ENCODE measurements at places on chromosomes 4 and X.
A peak's percentile ranks its signal among the peaks of the same experiment; 100 is the strongest.

DNA sequence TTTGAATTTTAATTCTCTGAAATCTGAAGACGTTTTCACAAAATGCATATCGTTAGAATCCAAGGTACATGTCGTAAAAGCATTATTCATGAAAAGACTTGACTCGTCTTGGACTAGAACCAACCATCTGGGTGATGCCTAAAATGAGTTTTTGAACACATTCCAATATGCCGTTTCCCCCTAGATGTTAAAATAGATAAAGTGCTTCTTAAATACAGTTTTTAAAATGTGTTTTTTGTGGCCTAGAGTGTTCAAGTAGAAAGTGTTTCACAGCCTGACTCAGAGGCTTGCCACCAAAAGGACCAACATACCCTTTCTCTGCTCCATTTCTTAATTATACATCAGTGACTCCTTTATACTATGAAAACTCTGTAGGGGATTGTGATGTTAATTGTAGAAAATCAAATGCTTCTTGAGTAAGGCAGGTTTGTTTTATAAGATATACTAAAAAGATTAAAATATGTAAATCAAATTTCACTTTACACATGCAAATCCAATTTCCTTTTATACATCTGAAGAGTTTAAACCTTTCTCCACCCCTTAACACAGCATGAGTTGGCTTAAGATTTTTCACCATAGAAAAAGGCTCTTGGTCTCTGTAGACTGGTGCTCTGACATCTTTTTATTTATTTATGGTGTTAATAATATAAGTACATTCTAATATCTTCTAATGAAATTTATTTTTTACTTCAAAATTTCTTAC, 48.4 kb downstream of the PRKG2 start:
- DNase-seq: peak; percentile 74

GRCh38 chr4:38141808-38142500, 181.8 kb downstream of the PTTG2 start:
- DNase-seq: no peak

DNA sequence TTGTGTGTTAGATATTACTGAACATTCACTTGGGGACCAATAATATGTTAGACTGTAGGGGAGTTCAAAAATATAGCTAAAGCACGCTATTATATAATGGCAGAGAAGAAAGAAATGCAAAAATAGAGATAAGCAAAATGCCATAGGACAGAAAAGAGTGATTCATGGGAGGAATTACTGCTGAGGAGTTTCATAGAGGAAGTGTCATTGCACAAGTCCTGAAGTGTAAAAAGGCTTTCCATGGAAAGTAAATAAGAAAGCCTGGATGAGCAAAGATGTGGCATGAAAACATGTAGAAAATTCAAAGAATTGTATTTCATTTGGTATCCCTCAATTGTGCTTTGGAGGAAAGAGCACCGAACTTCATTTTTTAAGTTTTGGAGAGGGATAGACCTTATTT, 14.5 kb downstream of the HMGB2 start:
- no peak for DNase-seq

DNA sequence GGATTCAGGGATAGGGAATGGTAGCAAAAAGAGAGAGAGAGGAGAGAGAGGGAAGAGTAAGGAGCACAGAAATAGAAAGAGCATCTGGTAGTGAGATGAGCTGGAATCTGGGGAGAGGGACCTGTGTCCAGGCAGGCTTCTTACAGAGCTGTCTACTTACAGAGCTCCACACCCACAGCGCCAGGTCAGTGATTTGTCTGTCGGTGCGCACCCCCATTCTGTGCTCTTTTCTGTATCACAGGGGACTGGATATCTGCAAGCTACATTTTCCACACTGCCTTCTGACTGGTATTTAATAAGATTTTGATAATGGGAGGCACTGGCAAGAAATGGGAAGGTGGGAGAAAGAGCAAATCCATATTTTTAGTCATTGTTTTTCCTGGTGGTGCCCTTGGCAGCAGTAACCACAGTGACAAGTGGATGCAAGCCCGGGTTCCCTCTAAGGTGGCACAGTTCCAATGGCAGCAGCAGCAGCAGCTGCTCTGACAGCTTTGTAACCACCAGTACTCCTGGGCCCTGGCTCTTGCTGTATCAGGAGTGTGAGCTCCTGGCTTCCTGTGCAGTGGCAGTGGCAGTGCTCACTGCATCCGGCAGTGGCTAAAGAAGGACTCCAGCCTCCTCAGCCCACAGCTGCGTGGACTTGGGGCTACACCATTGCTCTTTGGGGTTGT, 300.5 kb downstream of the TRIML1 start:
- DNase-seq: no peak

DNA sequence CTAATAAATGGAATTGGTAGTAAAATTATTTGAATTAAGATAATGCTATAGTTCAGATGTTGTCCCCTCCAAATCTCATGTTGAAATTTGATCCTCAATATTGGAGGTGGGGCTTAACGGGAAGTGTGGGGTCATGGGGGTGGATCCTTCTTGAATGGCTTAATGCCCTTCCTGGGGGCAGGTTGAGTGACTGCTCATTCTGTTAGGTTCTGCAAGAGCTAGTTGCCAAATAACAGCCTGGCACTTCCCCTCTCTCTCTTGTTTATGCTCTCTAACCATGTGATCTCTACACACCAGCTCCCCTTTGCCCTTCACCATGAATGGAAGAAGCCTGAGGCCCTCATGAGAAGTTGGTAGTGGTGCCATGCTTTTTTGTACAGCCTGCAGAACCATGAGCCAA, 724.8 kb upstream of the FTHL17 start:
- no peak for DNase-seq

GRCh38 chr4:69780141-69780540, 19.7 kb upstream of the SULT1B1 start:
- no peak for DNase-seq
